GM23248 (cell line): ENCODE measurements at places on chromosomes 6 and 20. TPM values are rescaled to one million over a fixed set of nuclear protein-coding genes. Genes with fewer than 3 reads are reported as not detected.

The TDRD6 gene
- not detected in 2 replicates for polyA plus RNA-seq

The SIRPD gene
- polyA plus RNA-seq = not detected in 2 replicates

The C6orf58 gene
- not detected in 2 replicates for polyA plus RNA-seq

The TXLNB gene
- 0.23 TPM in 1 of 2 replicates, not detected in the other for polyA plus RNA-seq

DNA sequence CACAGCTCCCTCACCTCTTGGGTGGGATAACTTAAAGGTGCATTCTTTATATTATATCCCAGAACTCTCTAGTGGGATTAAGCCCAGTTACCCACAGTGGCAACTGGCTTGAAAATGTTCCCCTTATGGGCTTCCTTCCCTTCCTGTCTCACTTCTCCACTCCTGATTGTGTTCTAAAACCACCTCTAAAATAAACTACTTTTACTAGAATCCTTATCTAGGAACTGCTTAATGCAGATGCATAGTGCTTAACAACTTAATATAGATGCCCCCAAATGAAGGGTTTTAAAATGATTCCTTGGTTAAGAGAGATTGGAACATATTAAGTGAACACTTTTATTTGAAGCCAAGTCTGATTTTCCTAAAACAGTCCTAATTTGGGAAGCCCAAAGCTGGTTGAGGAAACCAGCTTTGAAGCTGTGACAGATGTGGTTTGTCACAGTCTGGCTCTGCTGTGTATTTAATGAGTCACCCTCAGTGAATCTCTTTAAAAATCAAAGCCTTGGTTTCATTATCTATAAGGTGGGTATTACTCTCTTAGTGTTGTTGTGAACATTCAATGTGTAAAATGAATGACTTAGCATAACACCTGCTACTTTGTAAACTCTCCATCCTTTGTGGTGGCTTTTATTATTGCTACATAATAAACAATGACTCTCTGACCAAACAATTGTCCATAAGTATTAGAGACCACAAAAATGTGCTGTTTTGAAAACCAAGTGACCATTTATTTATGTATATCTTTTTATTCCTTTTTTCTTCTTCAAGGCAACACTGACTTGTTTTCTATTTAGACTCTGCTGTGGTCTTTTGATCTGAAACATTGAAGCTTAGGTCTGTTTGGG lies 24.4 kb downstream of the PLCB1 start:
- DNase-seq = peak; percentile 57
